ENCODE measurements at places on chromosomes 6 and 20.

DNA sequence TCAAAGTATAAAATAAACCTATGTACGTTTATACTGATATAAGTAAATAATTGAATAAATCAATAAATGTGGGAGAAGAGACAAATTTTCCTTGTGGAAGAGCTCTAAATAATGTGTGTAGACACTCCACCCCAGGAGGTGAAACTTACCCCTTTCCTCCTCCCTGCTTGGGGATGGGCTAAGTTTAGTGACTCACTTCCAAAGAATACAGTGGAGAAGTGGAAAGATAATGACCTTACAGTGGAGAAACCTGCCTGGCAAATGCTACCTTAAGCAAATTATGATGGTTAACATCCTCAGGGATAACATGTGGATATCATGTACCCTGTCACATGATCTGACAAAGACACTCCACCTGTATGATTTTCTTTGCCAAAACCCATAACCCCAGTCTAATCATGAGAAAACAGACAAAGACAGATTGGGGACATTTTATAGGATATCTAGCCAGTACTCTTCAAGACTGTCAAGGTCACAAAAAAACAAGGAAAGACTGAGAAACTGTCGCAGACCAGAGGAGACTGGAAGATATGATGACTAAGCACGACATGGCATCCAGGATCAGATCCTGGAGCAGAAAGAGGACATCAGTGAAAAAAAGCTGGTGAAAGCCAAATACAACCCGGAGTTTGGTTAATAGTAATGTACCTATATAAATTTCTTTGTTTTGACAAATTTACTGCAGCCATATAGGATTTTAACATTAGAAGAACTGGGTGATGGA lies 195.5 kb upstream of the PRDM1 start:
- no peak for DNase-seq

DNA sequence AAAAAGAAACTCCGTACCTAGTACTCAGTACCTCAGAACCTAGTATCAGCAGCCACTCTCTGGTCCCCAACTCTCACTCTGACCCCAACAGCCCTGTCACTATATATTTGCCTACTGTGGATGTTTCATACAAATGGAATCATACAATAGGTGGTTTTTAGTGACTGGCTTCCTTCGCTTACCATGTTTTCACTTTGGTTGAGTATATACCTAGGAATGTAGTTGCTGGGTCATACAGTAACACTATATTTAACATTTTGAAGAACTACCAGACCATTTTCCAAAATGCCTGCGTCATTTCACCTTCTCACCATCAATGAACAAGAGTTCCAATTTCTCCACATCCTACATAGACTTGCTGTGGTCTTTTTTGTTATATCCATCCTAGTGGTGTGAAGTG lies 283.2 kb downstream of the GMDS start:
- no peak for DNase-seq

- no peak for DNase-seq
Measured at GRCh38 chr6:111803804-111804203, 69.4 kb downstream of the FYN start.

GRCh38 chr20:60232380-60232779 lies 274.2 kb downstream of the CDH26 start:
- no peak for DNase-seq

DNA sequence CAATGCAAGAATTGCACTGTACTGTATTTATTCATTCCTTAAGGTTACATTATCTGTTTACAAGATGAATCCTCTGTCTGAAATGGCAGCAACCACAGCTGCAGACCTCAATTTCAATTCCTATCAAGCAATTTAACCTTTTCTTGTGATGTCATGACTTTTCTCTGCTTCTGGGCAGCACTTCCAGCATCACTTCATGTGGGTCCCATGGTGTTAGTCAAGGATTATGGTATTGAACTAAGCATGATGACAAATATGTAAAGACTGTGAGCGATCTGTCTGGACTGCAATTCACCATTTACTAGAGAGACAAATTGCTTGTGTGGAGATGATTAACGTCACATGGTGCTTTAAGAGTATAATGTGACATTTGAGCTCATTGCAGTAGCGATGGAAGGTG lies 90.5 kb upstream of the CCN2 start:
- DNase-seq = no peak

- no peak for DNase-seq
Measured at GRCh38 chr6:134515986-134516385, 198.1 kb upstream of the SGK1 start.

GRCh38 chr6:6960571-6961251 lies 147.1 kb upstream of the RREB1 start:
- no peak for DNase-seq

GRCh38 chr6:27505209-27506027 lies 32.5 kb upstream of the ZNF184 start:
- peak; percentile 23 for DNase-seq
